ENCODE measurements at places on chromosomes 3 and 15.

DNA sequence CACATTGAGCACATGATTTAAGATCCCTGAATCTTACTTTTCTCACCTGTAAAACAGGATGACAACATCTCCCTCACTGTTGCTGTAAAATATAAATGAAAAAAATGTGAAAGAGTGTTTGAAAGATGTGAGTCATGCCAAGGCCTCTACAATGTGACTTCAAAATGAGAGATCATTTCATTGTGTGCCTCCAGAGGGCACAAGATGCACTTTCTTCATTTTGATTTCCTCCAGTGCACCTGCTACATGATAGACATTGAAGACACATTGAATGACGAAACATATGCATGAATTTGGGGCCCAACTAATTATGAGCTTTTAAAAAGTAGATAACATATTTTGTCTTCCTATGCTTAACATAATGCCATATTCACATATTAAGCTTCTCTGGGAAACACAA lies 170.3 kb downstream of the MOBP start:
- peak; percentile 31 for DNase-seq

- DNase-seq: no peak
Observed at GRCh38 chr15:95887666-95888390, 442.7 kb upstream of the NR2F2 start.

DNA sequence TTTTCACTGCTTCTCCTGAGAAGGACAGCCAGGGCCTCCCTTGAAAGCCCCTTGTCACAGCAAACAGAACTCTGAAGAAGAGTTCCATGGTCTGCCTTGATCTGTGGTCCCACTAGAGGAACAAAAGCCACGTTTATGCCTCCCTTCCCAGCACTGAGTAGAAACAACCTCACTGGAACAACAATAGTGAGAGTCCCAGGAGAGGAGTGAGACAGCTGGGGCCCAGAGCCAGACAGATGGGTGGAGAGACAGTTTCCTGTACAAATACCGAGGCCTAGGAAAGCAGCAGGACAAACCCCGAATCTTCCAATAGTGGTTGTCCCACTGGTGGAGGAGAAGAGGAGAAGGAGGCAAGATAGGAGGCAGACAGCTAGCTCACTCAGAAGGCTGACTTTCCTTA lies 106.1 kb downstream of the WDR76 start:
- no peak for DNase-seq

DNA sequence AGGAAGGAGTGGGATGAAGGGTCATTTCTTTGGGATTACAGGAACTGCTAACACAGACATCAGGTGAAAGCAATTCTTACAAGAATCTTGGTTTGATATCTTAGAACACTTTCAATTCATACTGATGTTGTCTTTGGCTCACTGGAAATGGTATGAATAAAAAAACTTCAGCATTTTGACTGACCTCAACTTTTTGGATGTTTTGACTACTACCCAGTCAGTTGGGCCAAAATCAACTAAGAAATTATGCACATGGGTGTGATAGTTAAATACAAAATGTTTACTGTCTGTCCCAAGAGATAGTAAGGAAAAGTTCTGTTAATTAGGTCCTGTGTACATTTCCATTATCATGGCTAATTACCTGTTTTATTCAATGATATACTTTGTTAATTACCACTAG lies 165.5 kb upstream of the LRIG1 start:
- DNase-seq: no peak

DNA sequence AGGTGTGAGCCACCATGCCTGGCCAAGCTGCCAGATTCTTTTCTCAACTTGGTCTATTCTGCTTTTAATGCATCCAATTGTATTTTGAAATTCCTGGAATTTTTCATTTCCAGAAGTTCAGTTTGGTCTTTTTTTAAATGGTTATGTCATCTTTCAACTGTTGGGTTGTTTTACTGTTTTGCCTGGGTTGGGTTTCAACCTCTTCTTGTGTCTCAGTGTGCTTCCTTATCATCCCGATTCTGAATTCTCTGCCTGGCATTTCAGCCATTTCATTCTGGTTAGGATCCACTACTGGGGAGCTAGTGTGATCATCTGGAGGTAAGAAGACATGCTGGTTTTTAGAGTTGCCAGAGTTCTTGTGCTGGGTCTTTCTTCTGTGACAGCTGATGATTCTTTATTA lies 61.5 kb downstream of the LRRC49 start:
- DNase-seq: no peak

- DNase-seq: no peak
Observed at GRCh38 chr15:48646331-48646730, 822 bp upstream of the FBN1 start.

DNA sequence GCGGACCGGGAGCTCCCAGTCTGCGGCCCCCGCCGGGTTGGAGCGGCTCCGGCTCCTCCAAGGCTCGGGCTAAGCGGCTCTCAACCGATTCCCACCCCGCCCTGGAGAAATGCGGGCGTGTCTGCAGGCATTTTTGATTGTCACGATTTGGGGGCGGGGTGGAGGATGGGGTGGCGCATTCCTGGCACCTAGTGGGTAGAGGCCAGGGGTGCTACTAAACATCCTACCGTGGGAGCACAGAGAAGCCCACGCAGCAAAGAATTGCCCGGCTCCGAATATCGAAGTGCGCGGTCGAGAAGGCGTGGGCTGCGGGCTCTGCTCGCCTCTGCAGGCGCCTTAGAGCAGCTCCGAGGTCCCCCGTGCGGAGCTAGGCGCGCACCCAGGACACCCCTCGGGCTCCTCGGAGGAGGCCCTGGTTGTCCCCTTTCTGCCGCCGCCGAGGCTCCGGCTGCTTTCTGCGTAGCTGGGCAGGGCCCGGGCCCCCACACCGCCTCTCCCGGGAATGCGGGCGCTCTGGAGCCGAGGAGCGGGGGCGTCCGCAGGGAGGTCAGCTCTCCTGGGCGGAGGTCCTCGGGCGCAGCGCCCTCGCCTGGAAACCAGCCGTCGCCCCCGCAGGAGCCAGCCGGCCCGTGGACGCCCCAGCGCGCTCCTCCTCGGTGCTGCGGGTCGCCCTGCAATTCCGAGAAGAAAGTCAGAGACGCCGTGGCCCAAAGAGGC lies 16.5 kb upstream of the LAMP3 start:
- peak; percentile 71 for DNase-seq

GRCh38 chr3:46127503-46127902 lies 80.6 kb downstream of the CCR1 start:
- peak; percentile 50 for DNase-seq

GRCh38 chr15:25852661-25853524 lies 10.2 kb downstream of the ATP10A start:
- DNase-seq: no peak

- DNase-seq: no peak
Observed at GRCh38 chr3:171879472-171879871, 36.3 kb downstream of the TMEM212 start.

DNA sequence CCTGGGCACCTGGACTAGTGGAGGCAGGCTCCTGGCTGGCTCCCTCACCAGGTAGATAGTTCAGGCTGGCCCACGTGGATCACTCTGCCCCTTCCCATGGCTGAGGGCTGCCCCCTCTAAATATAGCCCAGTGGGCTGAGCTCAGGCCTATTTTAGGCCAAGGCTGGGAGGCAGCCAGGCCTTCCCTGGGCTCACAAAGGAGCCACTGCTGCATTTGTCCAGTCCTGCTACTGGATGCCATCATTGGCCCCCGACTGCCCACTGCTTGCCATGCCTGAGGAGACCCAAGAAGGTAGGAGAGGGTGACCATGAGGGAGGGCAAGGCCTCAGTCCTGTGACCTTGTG lies at the start of gene LSMEM2:
Gene LSMEM2, plus strand, starts transcription at position 208 of the 345 bp plus-strand sequence. Its CDS starts 27 bp downstream, at position 235.
- no peak for DNase-seq
